ENCODE measurements at places on chromosomes 13 and 19.

DNA sequence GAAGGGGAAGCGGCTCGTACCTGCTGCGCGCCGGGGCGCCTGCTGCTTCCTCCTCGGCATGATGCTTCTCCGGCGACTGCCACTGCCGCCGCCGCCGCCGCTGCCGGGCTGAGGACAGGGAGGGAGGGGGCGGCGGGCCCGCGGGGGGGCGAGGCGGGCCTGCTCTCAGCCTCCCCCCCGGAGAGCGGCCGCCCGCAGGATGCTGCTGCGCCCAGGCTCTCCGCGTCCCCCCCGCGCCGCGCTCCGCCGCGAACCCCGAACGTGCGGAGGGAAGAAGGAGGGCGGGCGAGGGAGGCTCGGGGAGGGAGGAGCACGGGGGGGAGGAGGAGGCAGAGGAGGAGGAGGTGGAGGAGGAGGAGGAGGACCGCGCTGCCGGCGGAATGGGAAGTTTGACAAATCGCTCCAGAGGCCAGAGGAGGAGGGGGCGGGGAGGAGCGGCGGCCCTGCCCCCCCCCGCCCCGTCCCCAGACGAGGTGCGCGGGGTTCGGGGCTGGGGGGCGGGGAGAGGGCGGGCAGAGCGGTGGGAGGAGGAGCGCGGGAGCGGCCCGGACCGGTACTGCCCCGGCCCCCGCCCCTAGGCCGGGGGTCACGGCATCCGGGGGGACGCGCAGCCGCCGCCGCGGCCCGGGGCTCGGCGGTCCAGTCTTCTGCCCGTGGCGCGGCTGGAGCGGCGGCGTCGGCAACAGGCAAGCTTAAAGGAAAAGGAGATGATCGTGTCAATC lies at the start of gene TSHZ3:
TSS of gene TSHZ3 (minus strand) at position 277 of the 722 bp plus-strand sequence. CDS start at position 60, 217 bp downstream.
- peak; percentile 47 for DNase-seq

DNA sequence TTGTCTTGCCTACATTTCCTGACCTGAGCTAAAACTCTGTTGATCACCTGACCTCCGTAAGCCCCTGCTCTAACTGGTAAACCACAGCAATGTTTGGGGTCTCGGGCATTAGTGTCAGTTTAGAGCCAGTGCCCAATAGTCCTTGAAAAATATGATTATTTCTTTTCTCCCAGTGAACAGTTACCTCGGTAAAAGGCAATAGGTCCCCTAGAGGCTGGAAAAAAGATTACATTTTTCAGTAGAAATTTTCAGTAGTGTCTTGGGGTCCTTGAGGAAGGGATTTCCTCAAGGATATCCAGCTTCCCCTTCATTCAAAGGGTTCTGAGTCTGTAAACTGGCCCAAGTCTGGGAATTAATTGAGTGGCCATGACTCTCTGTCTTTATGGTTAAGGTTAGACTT lies 177.5 kb downstream of the SLC7A1 start:
- no peak for DNase-seq

DNA sequence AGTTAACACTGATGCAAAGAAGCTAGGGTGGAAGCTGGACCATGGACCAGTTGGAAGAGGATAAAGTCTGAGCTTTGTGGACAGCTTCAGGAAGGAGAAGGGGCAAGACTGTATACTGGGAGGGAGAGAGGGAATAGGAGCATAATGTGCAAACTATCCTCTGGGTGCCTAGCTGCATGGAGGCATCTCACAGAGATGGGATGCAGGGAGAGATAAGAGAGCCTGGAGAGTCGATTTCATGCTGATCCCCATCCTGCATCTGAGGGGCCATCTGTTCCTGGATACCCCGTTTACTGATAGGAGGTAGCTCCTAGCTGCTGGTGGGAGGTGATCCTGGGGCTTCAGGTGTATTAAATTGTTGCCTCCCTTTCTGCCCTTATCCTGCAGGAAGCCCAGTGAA lies 8.8 kb downstream of the CYP4F3 start:
- DNase-seq = no peak

GRCh38 chr19:46201454-46202310 lies 27.9 kb upstream of the IGFL1 start:
- DNase-seq = no peak

- DNase-seq = no peak
Observed at GRCh38 chr13:97258801-97259200, 36.7 kb downstream of the MBNL2 start.

DNA sequence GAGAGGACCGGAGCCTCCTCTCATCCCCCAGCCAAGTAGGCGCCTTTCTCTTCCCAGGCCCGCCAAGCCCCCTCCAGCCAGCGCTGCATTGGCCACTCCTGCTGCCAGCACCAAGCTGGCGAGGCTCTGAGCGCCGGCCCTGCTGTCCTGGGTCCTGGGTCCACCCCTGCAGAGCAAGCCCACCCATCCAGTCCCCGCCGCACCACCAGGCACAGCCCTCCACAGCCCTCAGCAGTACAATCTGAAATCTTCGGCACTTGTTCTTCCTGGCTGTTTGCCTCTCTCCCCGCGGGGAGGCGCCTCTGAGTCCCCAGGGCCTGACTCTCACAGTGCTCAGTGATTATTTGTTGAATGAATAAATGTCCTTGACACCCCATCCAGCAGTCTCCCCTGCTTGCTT lies 236.4 kb upstream of the SGCG start:
- no peak for DNase-seq

DNA sequence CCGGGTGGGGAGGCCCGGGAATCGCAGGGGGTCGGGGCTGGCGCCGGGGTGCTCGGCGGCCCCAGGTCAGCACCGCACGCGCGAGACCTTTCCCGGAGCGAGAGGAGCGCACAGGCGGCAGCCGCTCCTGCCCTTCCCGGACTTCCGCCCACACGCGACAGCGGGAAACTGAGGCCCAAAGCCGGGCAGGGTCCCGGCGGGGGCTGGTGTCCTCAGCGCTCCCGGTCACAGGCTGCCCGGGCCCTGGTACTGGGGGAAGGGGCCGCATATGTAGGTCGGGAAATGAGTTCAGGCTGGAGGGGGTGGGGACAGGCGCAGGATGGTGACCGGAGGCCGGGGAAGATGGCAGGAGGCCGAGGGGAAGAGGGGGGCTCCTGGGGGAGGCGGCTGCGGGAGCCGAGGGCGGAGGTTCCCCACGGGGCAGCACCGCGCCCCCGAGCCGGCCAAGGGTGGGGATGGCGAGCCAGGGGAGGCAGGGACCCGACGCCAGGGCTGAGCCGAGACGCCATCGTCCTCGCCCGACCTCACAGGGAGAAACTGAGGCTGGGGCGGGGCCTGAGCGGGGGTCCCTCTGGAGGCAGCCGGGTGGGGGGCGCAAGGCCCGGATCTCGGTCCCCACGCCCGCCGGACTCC lies 662 bp downstream of the CBARP start:
- no peak for DNase-seq

- peak; percentile 61 for DNase-seq
Observed at GRCh38 chr19:16801600-16802013, 27.6 kb upstream of the SIN3B start.

GRCh38 chr19:35845215-35846037 lies 6.9 kb downstream of the NPHS1 start:
- DNase-seq = no peak

- DNase-seq = no peak
Observed at GRCh38 chr19:40692212-40692551, 1.7 kb upstream of the NUMBL start.

- DNase-seq = no peak
Observed at GRCh38 chr19:7833225-7834099, 3.4 kb downstream of the EVI5L start.

DNA sequence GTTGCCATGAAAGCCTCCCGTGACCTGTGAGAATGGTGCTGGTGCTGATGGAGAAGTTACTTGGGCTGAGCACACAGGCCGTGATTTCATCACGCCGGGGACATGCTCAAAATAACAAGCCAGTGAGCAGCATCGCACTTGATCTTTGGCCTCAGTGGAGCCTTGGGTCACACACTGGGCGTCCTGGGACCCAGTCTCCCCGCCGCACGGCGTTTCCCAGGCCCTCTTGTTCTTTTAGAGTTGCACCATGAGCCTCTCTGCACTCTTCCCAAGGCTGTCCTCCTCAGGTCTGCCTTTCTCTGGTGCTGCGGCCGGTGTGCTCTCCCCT lies 9.5 kb upstream of the NDUFS7 start:
- no peak for DNase-seq

DNA sequence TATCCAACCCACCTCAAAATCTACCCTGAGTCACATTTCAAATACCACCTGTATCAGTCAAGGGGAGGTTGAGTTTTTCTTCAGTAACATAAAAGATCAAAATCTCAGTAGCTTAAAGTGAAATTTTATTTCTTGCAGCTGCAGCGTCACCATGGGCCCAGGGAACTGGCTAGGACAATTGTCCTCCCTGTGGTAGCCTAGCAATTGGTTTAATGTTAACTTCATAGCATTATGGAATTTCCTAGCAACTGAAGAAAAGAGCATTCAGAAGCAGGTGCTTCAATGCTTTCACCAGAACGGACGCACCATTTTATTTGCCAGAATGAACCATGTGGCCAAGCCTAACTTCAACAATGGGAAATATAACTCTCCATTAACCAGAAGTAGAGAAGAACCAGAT lies 359.3 kb upstream of the TSHZ3 start:
- no peak for DNase-seq

DNA sequence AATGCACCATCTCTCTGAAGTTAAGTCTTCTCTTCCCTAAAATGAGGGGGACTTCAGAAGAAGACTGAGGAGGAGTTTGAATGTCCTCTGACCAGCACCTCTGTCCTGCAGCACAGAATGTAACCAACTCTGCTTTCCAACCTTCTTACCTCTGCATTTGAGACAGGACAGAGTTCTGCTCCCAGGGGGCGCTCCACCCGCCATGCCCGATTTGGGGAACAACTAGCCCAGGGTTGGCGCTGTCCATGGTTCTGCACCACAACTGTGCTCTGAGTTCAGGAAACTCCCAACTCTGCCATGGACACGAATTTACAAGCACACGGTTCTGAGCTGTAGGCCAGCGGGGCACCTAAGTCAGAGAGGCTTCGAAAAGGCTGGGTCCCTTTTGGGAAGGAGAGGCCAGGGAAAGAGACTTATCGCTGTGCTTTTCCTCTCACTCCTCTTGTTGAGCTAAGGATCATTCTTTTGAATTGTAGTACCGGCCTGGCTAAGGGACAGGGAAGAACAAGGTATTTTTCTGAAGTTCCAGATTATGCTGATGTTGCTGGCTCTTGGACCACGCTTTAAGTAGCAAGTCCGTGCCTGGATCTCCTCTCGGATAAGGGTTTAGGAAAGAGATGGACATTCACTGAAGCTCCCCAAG lies 22.2 kb downstream of the SIGLEC5 start:
- DNase-seq = peak; percentile 66

DNA sequence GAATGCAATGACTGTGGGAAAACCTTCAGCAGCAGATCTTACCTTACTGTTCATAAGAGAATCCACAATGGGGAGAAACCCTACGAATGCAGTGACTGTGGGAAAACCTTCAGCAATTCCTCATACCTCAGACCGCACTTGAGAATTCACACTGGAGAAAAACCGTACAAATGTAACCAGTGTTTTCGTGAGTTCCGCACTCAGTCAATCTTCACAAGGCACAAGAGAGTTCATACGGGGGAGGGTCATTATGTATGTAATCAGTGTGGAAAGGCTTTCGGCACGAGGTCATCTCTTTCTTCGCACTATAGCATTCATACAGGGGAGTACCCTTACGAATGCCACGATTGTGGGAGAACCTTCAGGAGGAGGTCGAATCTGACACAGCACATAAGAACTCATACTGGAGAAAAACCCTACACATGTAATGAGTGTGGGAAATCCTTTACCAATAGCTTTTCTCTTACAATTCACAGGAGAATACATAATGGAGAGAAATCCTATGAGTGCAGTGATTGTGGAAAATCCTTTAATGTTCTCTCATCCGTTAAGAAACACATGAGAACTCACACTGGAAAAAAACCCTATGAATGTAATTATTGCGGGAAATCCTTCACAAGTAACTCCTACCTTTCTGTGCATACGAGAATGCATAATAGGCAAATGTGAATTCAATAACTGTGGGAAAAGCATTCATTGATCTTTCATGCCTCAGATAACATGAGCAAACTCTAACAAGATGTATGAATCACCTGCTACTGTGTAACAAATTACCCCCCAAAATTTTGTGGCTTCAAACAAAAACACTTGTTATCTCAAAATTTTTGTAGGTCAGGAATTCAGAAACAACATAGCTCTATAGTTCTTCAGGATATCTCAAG lies 13.8 kb downstream of the ZNF557 start:
- DNase-seq = no peak

DNA sequence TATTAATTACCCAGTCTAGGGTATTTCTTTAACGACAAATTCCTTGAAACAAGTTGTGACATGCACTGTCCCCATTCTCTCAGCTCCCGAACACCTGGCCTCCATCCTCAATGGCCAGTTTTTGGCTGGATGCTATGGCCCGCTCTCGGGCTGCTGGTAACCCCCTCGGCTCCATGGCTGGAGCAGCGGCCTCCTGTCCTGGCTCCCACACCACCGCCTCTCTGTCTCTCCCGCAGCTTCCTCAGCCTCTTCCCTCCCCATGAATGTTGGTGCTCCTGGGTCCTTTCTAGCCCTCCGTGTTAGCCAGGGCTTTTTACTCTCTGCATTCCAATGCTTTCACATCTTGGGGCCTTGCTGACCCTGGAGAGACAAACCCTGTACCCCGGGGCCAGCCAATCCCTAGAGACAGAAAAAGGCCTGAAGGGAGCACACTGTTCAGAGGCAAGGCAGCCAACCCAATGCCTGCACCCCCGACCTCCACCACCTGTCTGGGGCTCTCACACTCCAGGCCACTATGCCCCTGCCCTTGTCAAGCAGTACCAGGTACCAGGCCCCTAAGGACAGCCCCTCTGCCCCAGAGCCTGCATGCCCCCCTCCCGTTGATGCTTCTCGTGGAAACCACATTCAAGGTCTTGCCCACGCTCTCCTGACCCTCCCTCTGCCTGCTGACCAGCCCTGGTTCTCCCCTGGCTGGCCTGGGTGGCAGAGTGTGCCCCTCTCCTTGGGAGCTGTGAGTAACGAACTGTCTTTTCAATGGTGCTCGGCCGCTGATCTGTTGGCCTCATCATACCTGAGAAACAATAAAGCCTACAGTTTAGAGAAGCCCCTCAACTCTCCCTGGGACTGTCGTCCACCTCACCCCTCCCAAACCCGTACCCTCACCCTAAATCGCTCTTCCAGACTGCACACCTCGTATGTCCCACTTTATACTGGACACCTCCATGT lies 86.9 kb upstream of the GPR183 start:
- DNase-seq = no peak

DNA sequence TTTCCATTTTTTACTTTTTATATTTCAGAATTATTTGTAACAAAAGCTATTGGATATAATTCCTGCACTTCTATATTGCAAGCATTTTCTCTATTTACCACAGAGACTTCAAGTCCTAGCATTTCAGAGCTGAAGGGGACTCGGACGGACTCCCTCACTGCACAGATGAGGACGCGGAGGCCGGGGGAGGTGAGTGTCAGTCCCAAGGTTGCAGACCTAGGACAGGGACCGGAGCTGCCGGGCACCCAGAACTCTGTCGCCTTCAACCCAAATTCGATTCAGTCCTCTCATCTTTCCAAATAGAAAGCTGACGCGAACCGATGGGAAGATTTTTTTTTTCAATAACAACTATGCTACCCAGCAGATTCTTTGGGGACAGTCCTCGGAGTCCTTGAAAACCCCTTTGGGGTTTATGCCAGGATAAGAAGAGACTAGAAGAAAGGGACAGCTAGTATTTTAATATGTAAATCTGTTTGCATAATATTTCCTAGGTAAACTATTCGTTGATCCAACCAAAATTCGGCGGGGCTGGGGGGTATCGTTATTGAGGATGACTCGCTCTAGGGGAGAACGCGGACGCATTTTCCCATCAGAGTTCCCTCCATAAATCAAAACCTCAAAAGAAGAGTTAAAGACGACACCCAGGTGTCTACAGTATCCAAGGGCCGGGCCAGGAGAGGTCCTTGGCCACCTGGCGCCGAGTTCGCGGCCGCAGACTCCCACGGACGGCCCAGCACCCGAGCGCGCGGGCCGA lies 803 bp downstream of the FLT3 start:
- no peak for DNase-seq

Measured in HEK293T (cell line).